Suprapubic skin (tissue), 4 donors: ENCODE measurements at places on chromosomes 11 and 22. TPM values are rescaled to one million over a fixed set of nuclear protein-coding genes. Genes with fewer than 3 reads are reported as not detected.
A peak's percentile ranks its signal among the peaks of the same experiment; 100 is the strongest.

DNA sequence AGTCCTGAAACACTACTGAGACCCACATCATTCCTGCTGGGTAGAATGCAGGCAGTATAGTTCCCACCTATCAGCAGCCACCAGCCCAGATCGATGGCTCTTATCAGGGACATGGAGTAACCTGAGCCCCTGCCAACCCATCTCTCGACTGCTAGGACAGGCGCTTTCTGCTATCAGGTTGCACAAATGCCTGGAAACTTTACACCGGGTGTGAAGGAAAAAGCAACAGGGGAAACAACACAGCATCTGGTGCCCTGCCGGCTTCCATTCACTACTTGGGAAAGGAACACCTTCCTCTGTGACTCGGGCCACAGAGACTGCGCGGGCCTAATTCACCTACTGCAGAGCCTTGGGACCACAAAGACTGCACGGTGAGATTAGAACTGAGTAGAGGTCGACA is 18.5 kb downstream of the RBFOX2 start:
- no peak for DNase-seq

- DNase-seq = no peak
These were observed 89.3 kb downstream of the BCR start for GRCh38 chr22:23269441-23270211.

- peak; percentile 88 for DNase-seq
These were observed 29.4 kb downstream of the GUCD1 start for GRCh38 chr22:24525416-24526037.

DNA sequence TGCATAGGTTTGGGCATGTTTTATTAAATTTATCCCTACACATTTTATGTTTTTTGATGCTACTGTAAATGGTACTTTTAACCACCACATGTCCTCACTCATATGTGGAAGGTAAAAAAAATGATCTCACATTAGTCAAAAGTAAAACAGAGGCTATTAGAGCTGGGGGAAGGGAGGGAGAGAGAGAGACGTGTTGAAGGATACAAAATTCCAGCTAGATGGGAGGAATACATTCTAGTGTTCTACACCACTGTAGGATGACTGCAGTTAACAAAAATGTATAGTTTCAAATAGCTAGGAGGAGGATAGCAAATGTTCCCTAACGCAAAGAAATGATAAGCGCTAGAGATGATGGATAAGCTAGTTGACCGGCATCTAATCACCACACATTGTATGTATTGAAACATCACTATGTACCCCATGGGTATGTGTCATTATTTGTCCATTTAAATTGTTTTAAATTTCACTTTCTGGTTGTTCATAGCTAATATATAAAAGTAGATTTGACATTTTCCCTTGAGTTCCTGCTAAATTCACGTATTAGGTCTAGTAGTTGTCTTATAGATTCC is 9.9 kb upstream of the GNB1L start:
- DNase-seq = no peak

- DNase-seq = no peak
These were observed 51.3 kb downstream of the PRDM10 start for GRCh38 chr11:129951201-129951865.

- DNase-seq = no peak
These were observed 3.4 kb upstream of the UCP3 start for GRCh38 chr11:74012074-74012809.

- no peak for DNase-seq
These were observed 119.4 kb downstream of the TTC28 start for GRCh38 chr22:28560046-28560742.

DNA sequence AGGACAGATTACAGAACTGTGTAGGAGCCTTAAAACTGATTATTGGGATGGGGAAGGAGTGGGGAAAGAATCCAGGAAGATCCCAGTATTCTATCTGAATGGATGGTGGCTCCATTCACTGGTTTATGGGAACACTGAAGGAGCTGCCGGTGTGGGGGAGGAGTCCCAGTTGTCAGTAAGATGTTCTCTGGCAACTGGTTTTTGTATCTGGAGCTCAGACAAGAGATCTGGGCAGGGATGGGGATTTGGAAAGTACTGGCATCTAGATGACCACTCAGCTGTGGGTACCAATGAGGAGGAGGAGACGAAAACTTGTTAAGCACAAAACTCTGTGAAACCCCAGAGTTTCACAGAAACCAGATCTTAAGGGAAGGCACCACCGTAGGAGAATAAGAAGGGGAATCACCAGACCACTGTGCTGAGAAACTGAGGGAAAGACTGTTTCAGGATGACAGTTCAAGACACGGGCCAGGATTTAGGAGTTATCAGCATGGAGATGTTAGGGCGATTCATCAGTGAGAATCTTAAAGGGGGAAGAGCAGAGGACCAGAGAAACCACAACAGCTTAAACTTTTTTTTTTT is 28.1 kb downstream of the LDLRAD3 start:
- DNase-seq = no peak

GRCh38 chr22:33117821-33118220 is 59.6 kb upstream of the SYN3 start:
- no peak for DNase-seq

DNA sequence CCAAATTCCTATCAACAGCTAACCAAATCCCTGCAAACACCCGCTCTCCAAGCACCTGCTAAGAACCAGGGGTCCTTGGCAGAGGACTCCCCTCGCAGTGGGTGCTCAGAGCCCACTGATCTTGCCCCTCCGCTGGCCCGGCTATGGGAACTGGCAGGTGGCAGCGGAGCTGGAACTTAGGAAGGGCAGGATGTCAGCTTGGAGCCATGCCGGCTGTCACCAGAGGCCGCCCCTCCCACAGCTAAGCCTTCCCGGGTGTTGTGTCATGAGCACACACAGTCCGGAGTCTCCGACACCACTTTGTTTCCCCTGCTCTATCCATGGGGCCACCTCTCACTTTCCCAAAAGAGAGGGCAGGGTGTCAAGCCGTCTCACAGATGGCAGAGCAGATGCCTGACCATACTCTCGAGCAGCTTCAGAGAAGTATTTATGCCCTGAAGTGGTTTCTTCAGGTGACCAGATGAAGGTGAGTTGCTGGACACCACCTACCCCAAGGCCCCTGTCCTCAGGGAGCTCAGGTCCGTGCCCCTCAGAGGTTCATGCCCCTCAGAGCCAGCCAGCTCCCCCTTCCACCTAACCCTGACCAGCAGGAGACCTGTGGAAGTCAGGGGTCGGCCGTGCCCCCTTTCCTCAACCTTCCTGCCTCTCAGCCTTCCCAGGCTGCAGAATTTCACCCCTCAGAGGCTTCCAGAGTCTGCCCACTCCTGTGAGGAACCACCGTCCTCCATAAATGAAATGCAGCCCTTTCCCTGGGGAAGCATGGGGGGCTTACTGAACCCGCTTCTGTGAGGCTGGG is 545.7 kb upstream of the B3GAT1 start:
- DNase-seq = no peak

DNA sequence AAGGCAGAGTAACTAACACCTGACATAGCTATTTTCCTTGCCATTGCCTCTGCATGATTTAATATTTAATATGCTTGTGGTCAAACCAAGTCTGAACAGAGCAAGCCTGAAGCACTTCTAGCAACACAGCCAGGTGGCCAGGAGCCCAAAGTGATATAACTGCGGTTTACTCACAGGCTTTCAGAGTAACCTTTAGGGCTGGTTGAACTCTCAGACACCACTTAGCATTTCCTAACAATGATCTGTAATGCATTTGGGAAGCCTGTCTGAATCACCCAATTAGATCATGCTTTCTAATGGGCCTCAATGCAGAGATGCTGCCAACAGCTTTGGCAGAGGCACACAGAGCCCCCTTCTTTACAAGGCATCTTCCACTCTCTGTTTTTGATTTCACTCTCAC is 96.1 kb downstream of the FDX1 start:
- DNase-seq = no peak

DNA sequence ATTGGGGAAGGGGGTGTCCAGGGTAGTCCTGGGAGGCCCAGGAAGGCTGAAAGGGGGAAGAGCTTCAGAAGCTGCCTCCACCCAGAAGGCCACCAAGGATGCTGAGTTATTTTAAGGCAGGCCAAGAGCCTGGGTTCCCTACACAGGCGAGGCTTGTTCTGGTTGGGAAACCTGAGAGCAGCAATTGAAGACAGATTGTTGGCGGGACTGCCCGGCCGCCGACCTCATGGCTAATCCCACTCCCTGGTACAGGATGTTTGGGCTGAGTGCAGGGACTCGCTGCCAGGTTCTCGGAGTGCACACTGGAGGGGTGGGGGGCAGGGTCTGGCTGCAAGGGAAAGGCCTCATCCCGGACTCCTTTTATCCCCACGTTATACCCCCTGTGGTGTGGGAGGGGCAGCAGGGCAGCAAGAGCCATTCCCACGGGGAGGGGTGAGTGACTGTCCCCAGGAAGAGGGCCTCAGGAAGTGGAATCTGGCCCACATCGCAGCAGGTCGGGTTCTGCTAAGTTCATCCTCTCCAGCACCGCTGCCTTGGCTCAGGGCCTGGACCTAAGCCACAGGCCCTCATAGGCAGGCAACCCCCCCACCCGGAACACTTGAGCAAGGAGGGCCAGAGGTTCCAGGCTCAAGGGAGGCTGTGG is 43.6 kb upstream of the PRR5 start:
- DNase-seq = no peak

- no peak for DNase-seq
These were observed 215.2 kb upstream of the CHORDC1 start for GRCh38 chr11:90438069-90438468.

Gene RAG2
- not detected for total RNA-seq

Gene TIMM10B
- 27.1 TPM for total RNA-seq

Gene MPEG1
- total RNA-seq = 4.5 TPM

Gene TRPM5
- 0.29 TPM for total RNA-seq

Gene FANCF
- total RNA-seq = 10.1 TPM

Gene LRRC10B
- total RNA-seq = 1.2 TPM
